ENCODE measurements at places on chromosomes 16 and 17. TPM values are rescaled to one million over a fixed set of nuclear protein-coding genes. Genes with fewer than 3 reads are reported as not detected.

GRCh38 chr17:71488851-71489250 is 632.0 kb upstream of the SOX9 start:
- no peak for DNase-seq

DNA sequence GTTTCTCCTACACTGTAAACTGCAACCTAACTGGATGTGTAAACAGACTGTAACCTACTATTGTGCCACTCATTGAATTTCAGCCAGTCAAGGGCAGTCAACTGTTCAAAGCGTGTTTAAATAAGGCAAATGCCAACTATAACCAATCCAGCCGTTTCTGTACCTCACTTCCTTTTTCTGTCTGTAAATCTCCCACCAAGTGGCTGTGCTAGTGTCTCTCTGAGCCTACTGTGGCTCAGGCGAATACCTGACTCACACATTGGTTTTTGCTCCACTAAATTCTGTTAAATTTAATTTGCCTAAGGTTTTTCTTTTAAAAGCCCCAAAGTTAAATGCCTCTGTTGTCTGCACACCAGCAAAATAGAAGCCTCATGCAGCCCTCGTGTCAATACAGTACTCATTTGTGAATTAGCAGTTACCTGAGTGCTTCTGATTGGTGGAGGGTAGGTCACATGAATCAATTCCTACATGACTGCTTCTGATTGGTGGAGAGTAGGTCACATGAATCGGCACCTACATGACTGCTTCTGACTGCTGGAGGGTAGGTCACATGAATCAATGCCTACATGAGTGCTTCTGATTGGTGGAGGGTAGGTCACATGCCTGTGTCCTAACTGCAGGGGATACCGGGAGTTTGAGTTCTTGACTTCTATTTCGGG is 31.1 kb upstream of the CCR7 start:
- peak; percentile 47 for DNase-seq

- no peak for DNase-seq
These were observed 804 bp upstream of the ITGAE start for GRCh38 chr17:3801792-3802191.

GPR179 gene
- 0.05 TPM for total RNA-seq

HOXB4 gene
- total RNA-seq = 0.48 TPM

DNA sequence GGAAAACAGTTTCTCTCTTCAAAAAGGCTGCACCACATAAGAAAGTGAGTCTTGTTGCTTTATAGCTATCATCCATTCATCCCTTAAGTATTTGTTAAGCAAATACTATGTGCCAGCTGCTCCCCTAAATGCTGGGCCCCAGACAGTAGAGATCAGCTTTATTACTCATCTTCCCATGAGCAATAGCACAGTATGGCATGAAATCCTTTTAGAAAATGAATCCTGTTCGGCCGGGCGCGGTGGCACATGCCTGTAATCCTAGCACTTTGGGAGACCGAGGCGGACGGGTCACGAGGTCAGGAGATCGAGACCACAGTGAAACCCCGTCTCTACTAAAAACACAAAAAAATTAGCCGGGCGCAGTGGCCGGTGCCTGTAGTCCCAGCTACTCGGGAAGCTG is 99.5 kb downstream of the MYO1D start:
- no peak for DNase-seq

GRCh38 chr17:30590081-30590733 is 113.0 kb downstream of the GOSR1 start:
- DNase-seq = no peak

FAM171A2 gene
- 5.0 TPM for total RNA-seq

- DNase-seq = no peak
These were observed 143.2 kb downstream of the IRX3 start for GRCh38 chr16:54143410-54143809.

DNA sequence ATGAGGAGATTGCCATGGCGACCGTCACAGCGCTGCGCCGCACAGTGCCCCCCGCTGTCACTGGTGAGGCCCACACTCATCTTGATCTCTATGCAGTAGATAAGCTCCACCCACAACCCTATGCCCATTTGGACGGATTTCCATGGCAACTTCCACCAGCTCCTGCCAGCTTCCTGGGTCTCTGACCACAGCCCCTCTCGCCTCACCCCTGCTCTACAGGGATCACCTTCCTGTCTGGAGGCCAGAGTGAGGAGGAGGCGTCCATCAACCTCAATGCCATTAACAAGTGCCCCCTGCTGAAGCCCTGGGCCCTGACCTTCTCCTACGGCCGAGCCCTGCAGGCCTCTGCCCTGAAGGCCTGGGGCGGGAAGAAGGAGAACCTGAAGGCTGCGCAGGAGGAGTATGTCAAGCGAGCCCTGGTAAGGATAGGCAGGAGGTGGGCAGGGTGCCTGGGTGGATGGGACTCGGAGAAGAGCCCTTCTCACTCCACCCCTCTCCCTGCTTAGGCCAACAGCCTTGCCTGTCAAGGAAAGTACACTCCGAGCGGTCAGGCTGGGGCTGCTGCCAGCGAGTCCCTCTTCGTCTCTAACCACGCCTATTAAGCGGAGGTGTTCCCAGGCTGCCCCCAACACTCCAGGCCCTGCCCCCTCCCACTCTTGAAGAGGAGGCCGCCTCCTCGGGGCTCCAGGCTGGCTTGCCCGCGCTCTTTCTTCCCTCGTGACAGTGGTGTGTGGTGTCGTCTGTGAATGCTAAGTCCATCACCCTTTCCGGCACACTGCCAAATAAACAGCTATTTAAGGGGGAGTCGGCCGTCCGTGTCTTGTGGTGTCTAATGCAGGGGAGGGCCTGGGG is 4.3 kb downstream of the ALDOA start:
- peak; percentile 76 for DNase-seq

DNA sequence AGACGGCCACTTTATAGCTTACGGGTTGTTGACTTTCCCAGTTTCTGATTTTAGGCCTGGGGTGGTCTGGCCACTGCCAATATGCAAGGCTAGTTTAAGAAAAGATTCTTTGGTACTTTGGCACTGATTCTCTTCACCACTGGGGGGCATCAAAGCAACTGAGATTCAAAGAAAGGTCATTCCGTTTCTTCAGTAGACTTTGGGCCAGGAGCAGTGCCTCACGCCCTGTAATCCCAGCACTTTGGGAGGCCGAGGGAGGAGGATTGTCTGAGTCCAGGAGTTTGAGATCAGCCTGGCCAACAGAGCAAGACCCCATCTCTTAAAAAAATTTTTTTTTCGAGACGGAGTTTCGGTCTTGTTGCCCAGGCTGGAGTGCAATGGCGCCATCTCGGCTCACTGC is 53.0 kb downstream of the RPA1 start:
- peak; percentile 65 for DNase-seq
